NCI-H2171 treated with DMSO at 0.1 percent for 48 hours (cell line): ENCODE measurements at places on chromosomes 1 and 21.

- DNase-seq = no peak
Measured at GRCh38 chr1:160623862-160624261, 23.0 kb downstream of the SLAMF1 start.

DNA sequence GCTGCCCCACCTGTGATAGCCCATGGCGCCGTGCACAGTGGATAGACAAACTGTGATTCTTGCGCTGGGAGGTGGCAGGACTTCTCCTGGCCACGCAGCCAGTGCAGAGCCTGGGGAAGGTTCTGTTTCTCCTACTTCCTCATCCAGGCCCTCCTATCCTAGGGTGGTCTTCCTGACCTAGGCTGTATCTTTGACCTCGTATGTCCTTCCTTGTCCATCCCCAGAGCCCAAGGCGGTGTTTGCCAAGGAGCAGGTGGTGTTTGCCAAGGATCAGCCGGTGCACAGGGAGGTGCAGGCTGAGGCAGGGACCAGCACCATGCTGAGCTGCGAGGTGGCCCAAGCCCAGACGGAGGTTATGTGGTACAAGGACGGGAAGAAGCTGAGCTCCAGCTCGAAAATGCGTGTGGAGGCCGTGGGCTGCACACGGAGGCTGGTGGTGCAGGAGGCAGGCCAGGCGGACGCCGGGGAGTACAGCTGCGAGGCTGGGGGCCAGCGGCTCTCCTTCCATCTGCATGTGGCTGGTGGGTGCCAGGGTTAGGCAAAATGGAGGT, 63.9 kb downstream of the OBSCN start:
- DNase-seq = no peak

DNA sequence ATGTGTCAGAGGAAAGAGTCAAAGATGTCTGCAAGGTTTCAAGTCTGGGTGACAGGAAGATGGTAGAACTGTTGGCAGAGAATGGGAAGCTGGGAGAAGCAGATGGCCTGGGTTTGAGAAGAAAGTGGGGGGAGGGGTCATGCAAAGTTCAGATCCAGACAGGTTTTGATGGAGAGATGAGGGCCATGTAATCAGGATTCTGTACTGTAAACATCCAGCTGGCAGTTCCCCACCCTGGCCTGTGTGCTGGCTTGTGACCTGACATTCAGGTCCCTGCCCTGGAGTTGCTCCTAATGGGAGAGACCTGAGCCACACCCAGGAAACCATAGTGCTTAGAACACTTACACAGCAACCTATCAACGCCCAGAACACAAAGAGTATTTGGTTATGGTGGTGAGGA, 15.6 kb upstream of the ETV3 start:
- peak; percentile 52 for DNase-seq

- DNase-seq = peak; percentile 52
Measured at GRCh38 chr1:64000021-64000420, 203.4 kb upstream of the UBE2U start.

DNA sequence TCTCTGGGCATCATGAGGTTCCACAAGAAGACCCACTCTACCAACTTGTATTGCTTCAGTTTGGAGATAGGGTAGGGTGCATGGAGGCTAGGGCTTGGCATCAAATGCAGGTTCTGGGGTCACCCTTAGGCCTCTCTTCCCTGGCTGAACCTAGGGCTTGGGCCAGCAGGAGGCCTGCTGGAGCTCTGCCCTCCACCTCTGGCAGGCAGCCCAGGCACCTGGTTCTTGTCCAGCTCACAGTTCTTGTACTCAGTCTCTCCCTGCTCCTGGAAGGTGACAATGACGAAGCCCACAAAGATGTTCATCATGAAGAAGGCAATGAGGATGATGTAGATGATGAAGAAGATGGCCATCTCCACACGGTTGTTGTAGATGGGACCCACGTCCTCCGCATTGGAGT, 37.5 kb upstream of the KIF21B start:
- DNase-seq = no peak

DNA sequence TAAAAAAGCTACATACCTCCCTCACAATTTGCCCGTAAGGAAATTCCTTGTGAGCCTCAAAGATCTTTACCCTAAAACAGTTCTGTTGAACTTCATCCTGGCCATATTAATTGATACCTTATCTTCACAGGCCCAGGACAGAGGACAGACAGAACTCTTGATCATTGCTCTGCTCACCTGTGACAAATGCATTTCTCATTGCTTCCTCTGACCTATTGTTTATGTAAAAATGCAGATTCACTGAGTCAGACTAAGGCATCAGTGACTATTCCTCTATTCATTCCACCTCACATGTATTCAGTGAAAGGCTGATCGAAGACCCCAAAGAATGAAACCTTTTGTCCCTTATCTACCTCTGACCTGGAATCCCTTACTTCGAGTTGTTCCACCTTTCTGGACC, 61.0 kb downstream of the BACH1 start:
- DNase-seq = no peak

DNA sequence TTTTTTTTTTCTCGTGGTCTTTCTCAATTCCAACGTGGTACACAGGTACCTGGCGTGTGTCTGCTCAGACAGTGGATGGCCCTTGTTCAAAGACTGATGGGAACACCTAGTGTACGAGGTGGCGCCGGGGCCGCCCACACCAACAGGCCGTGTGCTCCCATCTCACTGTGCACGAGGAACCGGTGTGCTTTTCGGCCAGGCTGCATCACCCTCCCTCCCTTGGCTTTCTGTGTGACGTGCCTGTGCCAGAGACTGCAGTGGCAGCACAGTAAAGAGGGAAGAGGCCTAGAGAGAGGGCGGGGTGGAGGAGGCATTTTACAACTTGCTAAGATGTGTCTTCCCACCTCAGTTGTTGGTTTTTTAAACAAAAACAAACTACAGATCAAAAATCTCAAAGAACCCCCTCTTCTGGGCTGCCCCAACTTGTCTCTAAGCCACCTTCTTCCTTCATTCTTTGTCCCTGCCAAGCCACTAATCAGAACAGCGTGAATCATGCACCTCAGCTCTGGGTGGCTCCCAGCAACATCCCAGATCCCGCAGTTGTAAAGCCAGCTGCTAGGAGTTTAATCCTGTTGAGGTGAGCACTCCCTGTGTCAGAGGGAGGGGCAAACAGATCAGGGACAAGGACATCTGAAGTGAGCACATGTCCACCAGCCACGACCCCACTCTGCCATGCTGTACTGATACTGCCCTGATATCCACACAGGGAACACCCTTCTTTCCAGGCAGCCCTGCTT, 20.7 kb downstream of the IRF2BP2 start:
- DNase-seq = no peak

- DNase-seq = no peak
Measured at GRCh38 chr1:20058531-20058930, 11.5 kb upstream of the PLA2G5 start.

GRCh38 chr1:174197547-174197946, 38.2 kb downstream of the RABGAP1L start:
- DNase-seq = no peak

DNA sequence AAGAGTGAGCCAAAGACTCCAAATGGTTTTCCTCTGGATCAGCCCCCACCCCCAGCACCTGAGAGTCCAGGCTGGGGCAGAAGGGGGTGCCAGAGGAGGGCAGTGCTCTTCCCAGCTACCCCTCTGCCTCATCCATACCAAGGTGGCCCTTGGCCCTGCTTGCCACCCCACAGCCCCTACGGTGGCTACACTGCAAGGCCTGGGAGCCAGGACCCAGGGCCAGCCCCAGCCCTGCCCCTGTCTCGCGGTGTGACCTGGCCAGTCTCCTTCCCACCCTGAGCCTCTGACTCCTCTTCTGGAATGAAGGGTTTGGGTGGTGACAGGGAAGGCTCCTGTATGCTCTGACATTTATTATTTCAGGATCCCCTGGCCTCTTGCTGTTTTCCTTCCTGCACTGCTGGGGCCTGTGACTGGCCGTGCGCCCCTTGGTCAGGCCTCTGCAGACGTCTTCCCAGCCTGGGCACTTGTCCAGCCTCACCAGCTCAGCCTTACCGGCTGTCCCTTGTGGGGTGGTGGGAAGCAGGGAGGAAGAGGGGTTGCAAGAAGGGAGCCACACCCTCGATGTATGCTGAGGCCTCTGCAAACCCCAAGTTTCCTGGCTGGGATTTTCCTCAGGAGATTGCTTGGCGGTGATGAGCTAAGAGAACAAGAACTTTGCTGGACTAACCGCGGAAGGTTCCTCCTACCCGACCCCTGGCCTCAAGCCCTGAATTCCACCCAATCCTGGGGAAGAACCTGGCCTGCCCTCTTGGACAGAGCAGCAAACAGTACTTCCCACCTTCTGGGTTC, 13.5 kb downstream of the ASAP3 start:
- DNase-seq = no peak

DNA sequence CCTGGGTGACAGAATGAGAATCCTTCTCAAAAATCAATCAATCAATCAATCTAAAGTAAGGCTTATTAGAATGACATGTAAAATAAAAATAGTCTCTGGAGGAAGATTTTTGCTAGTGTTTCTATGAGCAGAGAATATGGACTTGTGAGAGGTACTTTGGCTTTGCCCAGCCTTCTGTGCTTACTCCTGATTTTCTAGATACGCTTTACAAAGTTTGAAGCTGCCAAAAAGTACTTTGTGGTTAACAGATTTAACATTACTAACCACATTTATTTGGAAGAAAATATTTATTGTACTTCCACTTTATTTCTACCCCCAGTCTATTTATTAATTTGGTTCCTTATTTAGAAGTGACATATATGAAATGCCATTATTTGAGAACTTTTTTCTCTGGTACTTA, 41.0 kb downstream of the CEP350 start:
- no peak for DNase-seq

- no peak for DNase-seq
Measured at GRCh38 chr21:45080639-45081414, 6.4 kb downstream of the ADARB1 start.

DNA sequence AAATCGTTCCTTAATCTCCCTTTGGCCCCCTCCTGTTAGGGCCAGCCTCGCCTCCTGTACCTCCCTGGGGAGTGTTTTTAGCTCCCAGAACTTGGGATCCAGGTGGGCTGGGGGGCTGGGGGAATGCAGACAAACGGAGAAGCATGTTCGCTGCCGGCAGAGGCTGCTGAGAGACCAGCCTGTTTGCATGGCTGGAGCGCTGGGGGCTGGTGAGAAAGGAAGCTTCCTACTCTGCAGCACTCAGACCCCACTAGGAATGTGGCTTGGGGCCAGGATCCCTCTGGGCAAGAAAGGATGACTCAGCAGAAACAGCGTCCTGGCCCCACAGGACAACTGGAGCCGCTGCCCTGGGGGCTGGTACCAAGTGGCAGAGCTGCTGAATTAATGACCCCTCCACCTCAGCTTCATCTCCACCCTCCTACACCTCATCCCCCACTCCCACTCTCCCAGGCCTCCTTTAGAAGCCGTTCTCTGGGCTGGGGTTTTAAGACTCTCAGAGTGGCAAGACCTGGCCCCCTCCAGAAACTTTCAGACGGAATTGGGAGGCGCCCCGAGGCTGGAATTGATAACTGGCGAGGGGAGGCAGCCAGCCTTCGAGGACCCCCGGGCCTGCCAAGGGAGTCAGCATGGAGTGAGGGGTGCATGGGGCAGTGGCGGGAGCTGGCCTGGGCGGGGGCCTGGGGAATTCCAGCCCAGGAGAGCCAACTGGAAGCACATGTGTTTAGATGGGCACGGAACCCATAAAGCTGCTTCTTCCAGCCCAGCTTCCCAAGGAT, 28.5 kb upstream of the EPS8L3 start:
- DNase-seq = peak; percentile 12

DNA sequence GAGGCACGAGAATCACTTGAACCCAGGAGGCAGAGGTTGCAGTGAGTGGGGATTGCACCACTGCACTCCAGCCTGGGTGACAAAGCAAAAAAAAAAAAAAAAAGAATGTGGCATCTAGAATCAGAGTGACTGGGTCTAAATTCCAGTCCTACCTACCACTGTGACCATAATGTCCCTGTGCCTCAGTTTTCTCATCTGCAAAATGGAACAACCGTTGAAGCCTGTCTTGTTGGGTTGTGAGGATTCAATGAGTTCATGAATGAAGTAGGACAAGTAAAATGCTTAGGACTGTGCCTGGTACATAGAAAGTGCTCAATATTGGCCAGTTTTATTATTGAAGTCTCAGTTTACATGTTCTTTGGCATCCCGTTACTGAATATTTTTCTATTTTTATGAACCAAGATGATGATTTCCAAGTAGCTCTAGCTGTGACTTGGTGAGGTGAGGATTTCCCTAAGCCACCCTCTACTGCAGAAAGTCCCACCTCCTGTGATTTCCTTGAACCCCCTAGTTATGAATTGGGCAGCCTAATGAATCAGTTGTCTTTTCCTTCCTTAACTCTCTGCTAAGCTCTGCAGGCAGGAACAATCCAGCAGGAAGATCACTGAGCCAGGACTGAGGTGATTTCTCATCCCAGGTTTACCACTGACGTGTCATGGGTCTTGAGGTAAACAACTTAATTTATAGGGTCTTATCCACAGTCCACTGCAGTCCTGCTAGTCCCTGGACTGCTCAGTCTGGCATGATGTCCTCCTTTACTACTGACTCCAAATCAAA, 18.9 kb upstream of the MEAF6 start:
- DNase-seq = no peak

DNA sequence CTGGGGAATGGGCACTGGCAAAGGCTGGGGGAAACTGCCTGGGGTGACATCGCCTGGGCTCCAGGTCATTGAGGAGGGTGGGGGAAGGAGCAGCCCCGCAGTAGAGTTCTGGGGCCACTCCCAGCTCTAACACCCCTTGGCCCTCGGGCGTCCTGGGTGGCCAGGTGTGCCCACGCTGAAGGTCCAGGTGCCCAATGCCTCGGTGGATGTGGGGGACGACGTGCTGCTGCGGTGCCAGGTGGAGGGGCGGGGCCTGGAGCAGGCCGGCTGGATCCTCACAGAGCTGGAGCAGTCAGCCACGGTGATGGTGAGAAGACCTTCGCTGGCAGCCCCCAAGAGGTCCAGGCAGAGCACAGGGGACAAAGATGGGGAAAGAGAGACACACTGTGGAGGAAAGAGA, 7.7 kb downstream of the NTRK1 start:
- peak; percentile 62 for DNase-seq

GRCh38 chr1:57782357-57782756, 358.5 kb upstream of the DAB1 start:
- no peak for DNase-seq

DNA sequence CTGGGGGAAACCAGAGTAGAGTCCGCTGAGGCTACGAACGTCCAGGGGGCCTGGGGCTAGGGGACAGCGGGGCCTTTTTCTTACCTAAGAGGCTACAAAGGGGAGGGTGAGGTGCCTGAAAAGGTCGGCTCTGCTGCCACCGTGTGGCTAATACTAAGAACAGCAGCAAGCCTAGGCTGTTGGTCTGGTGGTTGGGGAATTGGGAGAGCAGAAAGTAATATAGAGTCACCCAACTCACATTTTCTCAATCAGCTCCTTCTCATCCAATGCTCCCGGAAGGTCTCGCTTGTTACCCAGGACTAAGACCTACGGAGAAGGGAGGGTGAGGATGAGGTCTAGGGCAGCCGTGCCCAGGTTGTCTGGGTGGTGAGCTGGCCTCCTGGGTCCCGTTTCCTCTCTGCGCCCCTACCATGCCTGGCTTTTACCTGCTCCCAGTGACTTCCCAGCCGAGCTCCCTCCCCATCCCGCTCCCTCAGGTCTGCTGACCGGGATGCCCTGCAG, 9.3 kb downstream of the ARL8A start:
- peak; percentile 69 for DNase-seq

GRCh38 chr1:157114183-157115121, 14.8 kb upstream of the ETV3L start:
- no peak for DNase-seq

- no peak for DNase-seq
Measured at GRCh38 chr1:77459881-77460280, 178.1 kb downstream of the AK5 start.

- no peak for DNase-seq
Measured at GRCh38 chr1:233627823-233628222, 13.9 kb downstream of the KCNK1 start.

- no peak for DNase-seq
Measured at GRCh38 chr1:1357871-1358432, 403 bp downstream of the MXRA8 start.

GRCh38 chr1:64163970-64164369, 39.5 kb upstream of the UBE2U start:
- peak; percentile 28 for DNase-seq
